ENCODE measurements at places on chromosomes 3 and 15. TPM values are rescaled to one million over a fixed set of nuclear protein-coding genes. Genes with fewer than 3 reads are reported as not detected.

DNA sequence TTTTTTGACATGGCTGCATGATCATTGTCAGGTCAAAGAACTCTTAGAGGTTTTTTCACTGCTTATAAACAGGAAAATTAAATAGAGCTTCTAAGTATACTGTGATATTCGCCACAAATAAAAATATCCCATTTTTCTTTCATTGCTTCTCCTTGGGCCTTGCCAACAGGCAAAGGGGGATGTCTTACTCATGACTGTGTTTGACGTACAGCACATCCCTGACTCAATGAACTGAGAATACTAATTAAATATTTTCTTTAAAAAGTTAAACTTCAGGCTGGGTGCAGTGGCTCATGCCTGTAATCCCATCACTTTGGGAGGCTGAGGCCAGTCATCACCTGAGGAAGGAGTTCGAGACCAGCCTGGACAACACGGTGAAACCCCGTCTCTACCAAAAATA is 41.4 kb upstream of the CCDC80 start:
- H3K27ac ChIP-seq: no peak overlapping the region
- no peaks in the 10 kb centered on the region for H3K27me3 ChIP-seq
- DNase-seq: no peak
- H3K4me1 ChIP-seq: no peaks in the 10 kb centered on the region
- H3K4me3 ChIP-seq: no peak overlapping the region
- H3K36me3 ChIP-seq: no peaks in the 10 kb centered on the region

STRA6 gene
- 0.27 TPM for total RNA-seq

- no peak overlapping the region for H3K4me3 ChIP-seq
- H3K27me3 ChIP-seq: no peaks in the 10 kb centered on the region
- H3K27ac ChIP-seq: no peak overlapping the region
- DNase-seq: no peak
- H3K36me3 ChIP-seq: no peaks in the 10 kb centered on the region
These were observed 41.3 kb downstream of the FAM174B start for GRCh38 chr15:92614301-92614700.

- no peaks in the 10 kb centered on the region for H3K27me3 ChIP-seq
- peaks cover 16% of the 10 kb centered on the region for H3K4me1 ChIP-seq
- peak overlapping the region; percentile 17 for H3K27ac ChIP-seq
- H3K4me3 ChIP-seq: peak overlapping the region; percentile 59
- peak; percentile 31 for DNase-seq
- H3K36me3 ChIP-seq: no peaks in the 10 kb centered on the region
These were observed 42.9 kb upstream of the PLCL2 start for GRCh38 chr3:16841904-16842271.

- H3K4me1 ChIP-seq: peaks cover 7% of the 10 kb centered on the region
- no peak for DNase-seq
- H3K27ac ChIP-seq: no peak overlapping the region
- H3K4me3 ChIP-seq: no peak overlapping the region
- no peaks in the 10 kb centered on the region for H3K27me3 ChIP-seq
- no peaks in the 10 kb centered on the region for H3K36me3 ChIP-seq
These were observed 64.6 kb upstream of the ATP2C1 start for GRCh38 chr3:130828948-130829947.

NBEAL2 gene
- total RNA-seq: 43.6 TPM

DNA sequence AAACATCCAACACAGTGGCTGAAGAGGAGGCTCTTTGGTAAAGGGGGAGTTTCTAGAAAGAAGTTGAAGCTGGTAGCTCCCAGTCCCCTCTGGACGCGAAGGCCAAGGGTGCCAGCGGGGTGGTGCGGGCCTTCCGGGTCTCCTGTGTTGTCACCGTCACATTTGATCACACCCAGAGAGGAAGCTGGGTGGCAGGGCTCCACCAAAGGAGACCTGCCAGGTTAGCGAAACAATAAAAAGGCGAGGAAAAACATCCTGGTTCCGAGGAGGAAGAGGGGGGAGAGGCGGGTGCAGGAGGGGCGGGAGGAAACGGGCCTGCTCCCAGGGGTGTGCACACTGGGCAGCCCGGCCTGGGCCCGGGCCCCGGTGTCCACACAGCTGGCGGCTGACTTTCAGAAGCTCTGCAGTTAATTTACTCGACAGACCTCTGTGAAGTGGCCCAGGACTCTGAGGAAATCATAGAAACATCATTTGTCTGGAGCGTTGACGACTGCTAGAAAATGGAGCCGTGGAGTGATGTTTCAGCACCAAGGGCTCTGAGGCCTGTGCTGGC is 12.1 kb downstream of the HEG1 start:
- H3K27me3 ChIP-seq: no peaks in the 10 kb centered on the region
- peak overlapping the region; percentile 71 for H3K27ac ChIP-seq
- no peak for DNase-seq
- no peaks in the 10 kb centered on the region for H3K36me3 ChIP-seq
- no peak overlapping the region for H3K4me3 ChIP-seq

ZWILCH gene
- total RNA-seq: 4.3 TPM

CLDN11 gene
- 4.5 TPM for total RNA-seq

SLC12A1 gene
- not detected for total RNA-seq

TUSC7 gene
- total RNA-seq: not detected

GRCh38 chr3:115077501-115078250 is 69.4 kb downstream of the ZBTB20 start:
- H3K27ac ChIP-seq: no peak overlapping the region
- no peak for DNase-seq
- H3K4me3 ChIP-seq: no peak overlapping the region
- no peaks in the 10 kb centered on the region for H3K4me1 ChIP-seq

- no peak overlapping the region for H3K27ac ChIP-seq
- no peaks in the 10 kb centered on the region for H3K27me3 ChIP-seq
- no peak overlapping the region for H3K4me3 ChIP-seq
- H3K4me1 ChIP-seq: peaks cover 10% of the 10 kb centered on the region
- no peaks in the 10 kb centered on the region for H3K36me3 ChIP-seq
- DNase-seq: no peak
These were observed 26.6 kb upstream of the PSTPIP1 start for GRCh38 chr15:76968306-76968705.

ISLR gene
- 8.3 TPM for total RNA-seq

- no peaks in the 10 kb centered on the region for H3K27me3 ChIP-seq
- no peaks in the 10 kb centered on the region for H3K36me3 ChIP-seq
- no peaks in the 10 kb centered on the region for H3K4me1 ChIP-seq
These were observed 429.5 kb downstream of the ZIC1 start for GRCh38 chr3:147838652-147839051.

- H3K4me3 ChIP-seq: no peak overlapping the region
- no peak for DNase-seq
- H3K36me3 ChIP-seq: no peaks in the 10 kb centered on the region
- no peaks in the 10 kb centered on the region for H3K4me1 ChIP-seq
- no peaks in the 10 kb centered on the region for H3K27me3 ChIP-seq
These were observed 91.5 kb downstream of the CD47 start for GRCh38 chr3:107999215-107999775.

GRCh38 chr3:56053727-56054126 is 414.5 kb downstream of the ERC2 start:
- no peak overlapping the region for H3K27ac ChIP-seq
- H3K4me1 ChIP-seq: no peaks in the 10 kb centered on the region
- DNase-seq: no peak

SLC2A2 gene
- not detected for total RNA-seq

DNA sequence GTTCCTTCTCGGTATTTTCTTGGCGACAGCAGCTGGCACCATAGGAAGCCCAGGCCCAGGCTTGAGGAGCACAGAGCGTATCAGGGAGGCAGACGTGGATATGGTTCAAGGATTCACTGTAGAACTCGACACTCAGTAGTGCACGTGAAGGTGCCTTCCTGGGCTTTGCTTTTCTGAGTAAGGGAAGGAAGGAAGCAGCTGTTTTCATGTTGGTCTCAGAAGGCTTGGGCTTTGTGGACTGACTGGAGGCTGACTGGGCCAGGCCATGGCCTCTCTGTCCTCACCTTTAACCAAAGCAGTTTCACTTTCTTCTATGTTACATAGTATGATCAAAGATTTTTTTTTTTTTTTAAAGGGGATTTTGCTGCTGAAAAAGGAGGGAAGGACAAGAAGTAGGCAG is 6.9 kb upstream of the GHRL start:
- H3K27ac ChIP-seq: no peak overlapping the region
- no peaks in the 10 kb centered on the region for H3K27me3 ChIP-seq
- peaks cover 53% of the 10 kb centered on the region for H3K36me3 ChIP-seq

GRCh38 chr15:52105846-52106245 is 6.7 kb downstream of the BCL2L10 start:
- H3K27ac ChIP-seq: no peak overlapping the region
- H3K4me3 ChIP-seq: no peak overlapping the region
- H3K4me1 ChIP-seq: peaks cover 7% of the 10 kb centered on the region
- H3K27me3 ChIP-seq: no peaks in the 10 kb centered on the region
- no peaks in the 10 kb centered on the region for H3K36me3 ChIP-seq
- DNase-seq: no peak

PLD1 gene
- total RNA-seq: 85.2 TPM

EIF4E3 gene
- total RNA-seq: 8.9 TPM

FETUB gene
- not detected for total RNA-seq

- H3K36me3 ChIP-seq: no peaks in the 10 kb centered on the region
- peaks cover 4% of the 10 kb centered on the region for H3K4me1 ChIP-seq
- H3K27ac ChIP-seq: no peak overlapping the region
- no peak overlapping the region for H3K4me3 ChIP-seq
- no peak for DNase-seq
- no peaks in the 10 kb centered on the region for H3K27me3 ChIP-seq
These were observed 98.8 kb downstream of the ADAMTS17 start for GRCh38 chr15:100242989-100243388.

- no peaks in the 10 kb centered on the region for H3K36me3 ChIP-seq
- H3K27me3 ChIP-seq: no peaks in the 10 kb centered on the region
- DNase-seq: no peak
- no peaks in the 10 kb centered on the region for H3K4me1 ChIP-seq
- no peak overlapping the region for H3K4me3 ChIP-seq
These were observed 74.8 kb upstream of the PLCL2 start for GRCh38 chr3:16809993-16810392.

DNA sequence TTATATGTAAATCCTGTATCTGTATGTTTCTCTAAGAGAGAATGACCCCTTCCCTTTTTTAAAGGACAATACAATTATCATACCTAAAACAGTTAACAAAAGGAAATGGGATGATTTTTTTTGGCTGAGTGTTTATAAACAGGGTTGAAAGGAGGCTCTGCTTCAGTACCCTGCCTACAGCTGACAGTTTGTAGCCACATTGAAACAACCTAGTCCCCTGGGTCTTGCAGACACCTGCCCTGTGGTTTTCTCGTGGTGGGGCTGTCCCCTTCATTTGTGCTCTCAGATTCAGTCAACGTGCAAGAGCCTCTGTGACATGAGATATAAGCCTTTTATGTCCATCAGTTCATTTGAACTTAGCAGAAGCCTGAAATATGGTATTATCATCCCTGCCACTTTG is 2.3 kb upstream of the HMCES start:
- peaks cover 26% of the 10 kb centered on the region for H3K4me1 ChIP-seq
- no peaks in the 10 kb centered on the region for H3K27me3 ChIP-seq
- H3K36me3 ChIP-seq: peaks cover 65% of the 10 kb centered on the region
- no peak for DNase-seq

C3orf49 gene
- total RNA-seq: not detected

TM6SF1 gene
- 4.7 TPM for total RNA-seq

LMAN1L gene
- total RNA-seq: 6.9 TPM

All from adrenal gland (tissue), 19 donors.